H1 (cell line): ENCODE measurements at places on chromosomes 5 and 9. TPM values are rescaled to one million over a fixed set of nuclear protein-coding genes. Genes with fewer than 3 reads are reported as not detected.

Gene NUTM2G
- 0.25 TPM in 1 of 2 replicates, not detected in the other for total RNA-seq

DNA sequence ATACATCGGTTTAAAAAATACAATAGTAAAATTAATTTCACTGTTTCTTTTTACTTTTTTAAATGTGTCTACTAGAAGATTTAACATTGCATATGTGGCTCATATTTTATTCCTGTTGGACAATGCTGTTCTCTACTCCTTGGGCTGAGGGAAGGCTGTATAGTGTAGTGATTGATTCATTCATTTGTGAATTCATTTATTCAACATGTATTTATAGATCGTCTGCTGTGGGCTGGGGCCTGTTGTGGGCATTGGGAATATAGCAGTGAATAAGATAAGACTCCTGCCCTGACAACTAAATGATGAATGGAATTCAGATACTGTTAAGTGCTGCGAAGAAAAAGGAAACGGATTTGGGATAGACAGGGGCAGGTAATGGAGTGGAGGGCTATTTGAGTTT, 55.7 kb downstream of the ZNF618 start:
- no peak for DNase-seq
- no peaks in the 10 kb centered on the region for H3K36me3 ChIP-seq
- no peak overlapping the region for H3K27ac ChIP-seq
- no peaks in the 10 kb centered on the region for H3K27me3 ChIP-seq

DNA sequence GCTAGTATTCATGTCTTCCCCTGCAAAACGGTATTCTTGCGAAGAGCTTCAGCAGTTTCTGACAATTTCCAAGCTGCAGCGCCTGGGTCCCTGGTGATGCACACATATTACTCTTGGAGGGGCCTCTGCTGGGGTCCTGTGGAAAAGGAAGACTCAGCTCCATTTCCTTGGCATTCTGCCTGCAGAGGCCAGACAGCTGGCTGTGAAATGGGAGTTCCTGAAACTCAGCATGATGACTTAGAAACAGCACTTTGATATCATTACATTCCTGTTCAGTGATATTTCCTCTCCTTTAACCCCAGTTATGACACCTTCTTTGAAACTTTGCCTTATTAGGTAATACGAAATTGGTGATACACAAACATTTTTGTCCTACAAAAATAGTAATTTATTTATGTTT, 98.5 kb downstream of the APBA1 start:
- H3K27ac ChIP-seq, result no peak overlapping the region
- no peak for DNase-seq
- no peaks in the 10 kb centered on the region for H3K36me3 ChIP-seq
- H3K4me1 ChIP-seq, result no peaks in the 10 kb centered on the region
- H3K4me3 ChIP-seq, result no peak overlapping the region
- H3K27me3 ChIP-seq, result no peaks in the 10 kb centered on the region; the same call in 1 of the 2 replicates

DNA sequence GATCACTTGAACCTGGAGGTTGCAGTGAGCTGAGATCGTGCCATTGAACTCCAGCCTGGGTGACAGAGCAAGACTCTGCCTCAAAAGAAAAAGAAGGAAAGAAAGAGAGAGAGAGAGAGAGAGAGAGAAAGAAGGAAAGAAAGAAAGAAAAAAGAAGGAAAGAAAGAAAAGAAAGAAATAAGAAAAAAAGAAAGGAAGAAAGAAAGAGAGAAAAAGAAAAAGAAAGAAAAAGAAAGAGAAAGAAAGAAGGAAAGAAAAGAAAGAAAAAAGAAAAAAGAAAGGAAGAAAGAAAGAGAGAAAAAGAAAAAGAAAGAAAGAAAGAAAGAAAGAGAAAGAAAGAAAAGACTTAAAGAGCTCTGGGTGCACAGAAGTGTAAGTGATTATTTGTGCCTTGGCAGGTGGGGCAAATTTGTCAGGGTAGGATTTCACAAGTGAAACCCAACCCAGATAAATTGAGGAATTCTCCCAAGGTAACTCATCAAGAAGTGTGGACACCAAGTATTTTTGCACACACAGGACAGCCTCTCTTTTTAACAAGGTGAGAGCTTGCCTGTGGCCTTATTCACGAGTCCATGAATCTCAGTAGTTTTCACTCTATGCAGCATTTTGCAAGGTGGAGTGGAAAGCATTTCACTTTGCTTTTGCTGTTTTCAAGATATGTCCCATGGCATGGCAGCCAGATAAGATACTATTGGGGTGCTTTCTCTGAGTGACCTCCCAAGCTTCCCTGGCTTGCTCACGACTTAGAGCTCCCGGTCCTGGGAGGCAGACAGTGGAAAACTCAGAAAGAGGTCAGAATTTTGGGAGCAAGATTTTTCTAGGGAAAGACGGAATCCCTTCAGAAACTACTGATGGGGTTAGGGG, 57.8 kb downstream of the C9orf153 start:
- DNase-seq, result no peak
- H3K27ac ChIP-seq, result no peak overlapping the region
- no peak overlapping the region for H3K4me3 ChIP-seq
- no peaks in the 10 kb centered on the region for H3K27me3 ChIP-seq
- H3K36me3 ChIP-seq, result no peaks in the 10 kb centered on the region
- no peaks in the 10 kb centered on the region for H3K4me1 ChIP-seq

Gene TRIM23
- total RNA-seq, result 11.7 and 13.6 TPM in 2 replicates

Gene CER1
- total RNA-seq, result 2.2 and 3.4 TPM in 2 replicates

- DNase-seq, result no peak
- H3K4me1 ChIP-seq, result no peaks in the 10 kb centered on the region
Observed at GRCh38 chr5:132677682-132678400, 4.1 kb downstream of the IL4 start.

DNA sequence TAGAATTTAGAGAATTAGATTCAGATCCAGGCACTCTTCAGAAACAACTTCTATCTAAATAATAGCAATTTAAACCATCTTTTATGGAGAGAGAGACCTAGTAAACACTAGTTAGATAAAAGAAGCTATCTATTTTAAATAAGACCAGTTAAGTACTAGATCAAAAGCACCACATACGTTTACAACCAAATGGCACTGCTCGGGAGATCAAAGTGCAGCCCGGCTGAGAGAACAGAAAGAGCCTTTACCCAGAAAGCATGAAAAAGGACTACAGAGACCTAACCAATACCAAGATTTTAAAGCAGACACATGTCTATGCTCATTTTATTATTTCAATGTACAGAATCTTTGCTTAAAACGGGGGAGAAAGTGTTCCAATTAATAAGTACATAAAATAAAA, 30.8 kb downstream of the LIX1 start:
- H3K27ac ChIP-seq, result no peak overlapping the region
- no peaks in the 10 kb centered on the region for H3K36me3 ChIP-seq
- H3K4me3 ChIP-seq, result no peak overlapping the region
- no peaks in the 10 kb centered on the region for H3K4me1 ChIP-seq
- H3K27me3 ChIP-seq, result no peaks in the 10 kb centered on the region

- H3K36me3 ChIP-seq, result no peaks in the 10 kb centered on the region
- H3K4me1 ChIP-seq, result no peaks in the 10 kb centered on the region
- H3K4me3 ChIP-seq, result peak overlapping the region; percentile 31
- no peak overlapping the region for H3K27ac ChIP-seq
- no peaks in the 10 kb centered on the region for H3K27me3 ChIP-seq
- peak; percentile 73 for DNase-seq
Observed at GRCh38 chr5:141326088-141326854, 4.0 kb upstream of the PCDHGA1 start.

DNA sequence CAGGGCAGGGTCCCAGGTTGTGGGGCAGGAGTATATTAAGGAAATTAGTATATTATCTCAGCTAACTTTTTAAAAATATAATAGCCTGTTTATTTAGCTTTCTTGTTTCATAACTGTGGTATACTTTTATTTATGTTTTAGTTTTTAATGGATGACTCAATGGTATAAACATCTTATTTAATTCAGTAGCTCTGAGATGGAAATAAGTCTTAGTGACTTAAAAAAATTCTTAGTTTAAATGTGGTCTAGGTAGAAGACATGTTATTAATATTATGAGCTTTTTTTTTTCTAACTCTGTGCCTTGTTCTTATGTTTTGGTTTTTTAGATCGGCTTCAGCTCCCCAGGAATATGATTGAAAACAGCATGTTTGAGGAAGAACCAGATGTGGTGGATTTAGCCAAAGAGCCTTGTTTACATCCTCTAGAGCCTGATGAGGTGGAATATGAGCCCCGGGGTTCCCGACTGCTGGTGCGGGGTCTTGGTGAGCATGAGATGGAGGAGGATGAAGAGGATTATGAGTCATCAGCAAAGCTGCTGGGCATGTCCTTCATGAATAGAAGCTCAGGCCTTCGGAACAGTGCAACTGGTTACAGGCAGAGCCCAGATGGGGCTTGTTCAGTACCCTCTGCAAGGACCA, 43.1 kb downstream of the LNPEP start:
- DNase-seq, result no peak
- no peak overlapping the region for H3K27ac ChIP-seq
- H3K4me3 ChIP-seq, result no peak overlapping the region
- H3K27me3 ChIP-seq, result no peaks in the 10 kb centered on the region
- peaks cover 3% of the 10 kb centered on the region for H3K4me1 ChIP-seq

DNA sequence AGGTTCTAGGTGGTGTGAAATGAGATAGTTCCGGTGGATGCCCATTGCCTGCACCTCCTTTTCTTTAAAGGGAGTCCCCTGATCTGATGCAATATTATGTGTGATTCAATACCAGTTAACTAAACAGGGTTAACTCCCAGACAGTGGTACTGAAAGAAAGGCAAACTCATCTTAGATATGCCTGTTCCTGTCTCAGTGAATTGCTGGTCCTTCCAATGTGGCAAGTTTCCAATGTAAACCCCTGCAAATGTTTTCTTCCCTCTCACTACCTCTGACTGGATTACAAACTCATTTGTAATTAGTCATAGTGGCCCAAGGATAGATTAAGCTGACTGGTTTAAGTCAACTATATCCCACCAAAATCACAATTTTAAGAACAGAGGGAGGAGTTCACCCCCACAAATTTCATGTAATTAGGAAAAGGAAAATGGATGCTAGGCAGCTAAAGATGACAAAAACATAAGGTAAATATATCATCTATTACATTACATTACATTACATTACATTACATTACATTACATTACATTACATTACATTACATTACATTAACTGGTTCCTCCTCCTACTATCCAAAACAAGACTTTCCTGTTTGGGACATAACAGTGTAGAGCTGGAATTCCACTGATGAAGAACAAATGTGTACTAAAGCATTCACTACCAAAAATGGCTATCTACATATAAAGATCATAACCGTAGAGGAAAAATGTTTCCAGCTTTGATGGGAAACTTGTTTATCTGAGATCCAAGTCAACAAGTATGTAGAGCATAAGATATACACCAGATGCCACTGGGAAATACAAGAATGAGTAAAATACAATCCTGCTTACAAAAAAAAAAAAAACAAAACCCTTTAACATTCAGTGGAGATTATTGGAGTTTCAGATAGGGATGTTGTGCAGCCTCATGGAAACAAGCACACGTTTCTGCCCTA, 121.5 kb upstream of the SNX2 start:
- no peaks in the 10 kb centered on the region for H3K27me3 ChIP-seq
- no peak for DNase-seq
- H3K4me3 ChIP-seq, result no peak overlapping the region
- H3K36me3 ChIP-seq, result no peaks in the 10 kb centered on the region

DNA sequence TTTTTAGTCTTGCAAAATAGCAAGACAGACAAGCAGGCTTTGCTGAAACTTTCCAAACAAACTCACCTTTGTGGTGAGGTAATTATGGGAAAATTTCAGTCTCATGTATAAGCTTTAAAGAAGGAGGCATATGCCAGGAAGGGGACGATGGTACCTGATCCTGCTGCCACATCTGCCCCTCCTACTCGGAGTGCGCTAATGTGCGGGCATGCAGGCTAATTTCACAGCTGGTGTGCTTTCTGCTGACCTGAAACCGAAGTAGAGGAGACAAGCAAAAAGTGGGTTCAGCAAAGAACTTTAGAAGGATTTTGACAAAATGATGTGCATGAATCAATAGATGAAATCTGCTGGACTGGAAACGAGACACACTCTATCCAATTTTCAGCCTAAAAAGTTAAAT, 117.1 kb upstream of the IRX4 start:
- H3K27me3 ChIP-seq, result no peaks in the 10 kb centered on the region
- H3K4me1 ChIP-seq, result no peaks in the 10 kb centered on the region
- H3K4me3 ChIP-seq, result no peak overlapping the region
- no peaks in the 10 kb centered on the region for H3K36me3 ChIP-seq
- H3K27ac ChIP-seq, result no peak overlapping the region

Gene GCNT1
- total RNA-seq, result 8.8 and 13.0 TPM in 2 replicates

GRCh38 chr9:78472111-78472510, 175.2 kb downstream of the PSAT1 start:
- no peaks in the 10 kb centered on the region for H3K36me3 ChIP-seq
- no peaks in the 10 kb centered on the region for H3K27me3 ChIP-seq
- DNase-seq, result no peak
- no peak overlapping the region for H3K4me3 ChIP-seq
- H3K4me1 ChIP-seq, result no peaks in the 10 kb centered on the region

GRCh38 chr5:108481355-108481931, 99.5 kb upstream of the FBXL17 start:
- no peak overlapping the region for H3K27ac ChIP-seq
- H3K27me3 ChIP-seq, result no peaks in the 10 kb centered on the region
- H3K36me3 ChIP-seq, result no peaks in the 10 kb centered on the region
- DNase-seq, result no peak
- H3K4me1 ChIP-seq, result no peaks in the 10 kb centered on the region
- H3K4me3 ChIP-seq, result no peak overlapping the region

Gene MROH2B
- not detected in 2 replicates for total RNA-seq

GRCh38 chr5:55037046-55037771, 13.2 kb downstream of the GZMK start:
- no peaks in the 10 kb centered on the region for H3K27me3 ChIP-seq
- peak; percentile 10 for DNase-seq
- H3K36me3 ChIP-seq, result no peaks in the 10 kb centered on the region
- H3K27ac ChIP-seq, result no peak overlapping the region
- no peak overlapping the region for H3K4me3 ChIP-seq

GRCh38 chr9:12851341-12852090, 76.7 kb downstream of the LURAP1L start:
- no peak for DNase-seq
- no peaks in the 10 kb centered on the region for H3K36me3 ChIP-seq
- H3K27ac ChIP-seq, result no peak overlapping the region
- no peak overlapping the region for H3K4me3 ChIP-seq
- H3K27me3 ChIP-seq, result no peaks in the 10 kb centered on the region

- H3K27ac ChIP-seq, result peak overlapping the region; percentile 89
- DNase-seq, result no peak
- peaks cover 33% of the 10 kb centered on the region for H3K4me1 ChIP-seq
- no peaks in the 10 kb centered on the region for H3K27me3 ChIP-seq
Observed at GRCh38 chr9:105244734-105245028, 230 bp downstream of the SLC44A1 start.

- H3K27me3 ChIP-seq, result no peaks in the 10 kb centered on the region
- no peak for DNase-seq
- no peaks in the 10 kb centered on the region for H3K36me3 ChIP-seq
- H3K27ac ChIP-seq, result no peak overlapping the region
- no peak overlapping the region for H3K4me3 ChIP-seq
Observed at GRCh38 chr5:2866662-2867372, 115.3 kb upstream of the IRX2 start.

Gene SEMA5A
- 8.7 and 8.9 TPM in 2 replicates for total RNA-seq

- peaks cover 4% of the 10 kb centered on the region for H3K4me1 ChIP-seq
- no peaks in the 10 kb centered on the region for H3K36me3 ChIP-seq
- H3K27me3 ChIP-seq, result no peaks in the 10 kb centered on the region
- H3K4me3 ChIP-seq, result no peak overlapping the region
- no peak for DNase-seq
Observed at GRCh38 chr5:151622367-151623088, 31.4 kb upstream of the FAT2 start.
